Stimulated activated CD8-positive, alpha-beta memory T cell treated with anti-CD3 and anti-CD28 coated beads, Interleukin-4, amount 100 ng/mL, for 1 hour (primary cell): ENCODE measurements at places on chromosomes 6 and 20.

GRCh38 chr6:626236-626635, 30.7 kb downstream of the HUS1B start:
- no peak for DNase-seq

DNA sequence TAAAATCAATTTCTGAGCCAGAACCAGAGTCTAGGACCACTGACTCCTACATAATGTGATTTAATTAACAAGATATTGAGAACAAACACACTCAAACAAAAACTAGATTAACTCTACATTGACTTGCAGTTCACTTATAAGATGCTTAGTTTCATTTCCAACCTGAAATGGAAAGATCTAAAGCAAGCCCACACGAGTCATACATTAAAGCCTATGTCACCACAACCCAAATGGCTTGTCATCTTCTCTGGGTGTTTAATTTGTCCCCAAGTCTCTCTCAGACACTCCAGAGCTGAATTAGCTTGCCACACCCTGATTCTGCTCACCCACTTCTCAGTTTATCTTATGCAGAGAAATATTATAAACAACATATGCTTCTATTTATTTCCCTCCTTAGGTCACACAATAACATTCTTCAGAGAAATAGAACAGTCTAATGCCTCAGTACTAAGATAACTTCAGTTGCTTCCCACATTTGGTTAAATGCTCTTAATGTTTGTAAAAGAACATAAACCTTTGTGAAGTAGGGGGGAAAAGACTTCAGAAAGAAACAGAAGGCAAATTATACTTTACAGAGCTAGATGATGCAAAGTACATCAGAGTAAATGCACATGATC, 8.8 kb upstream of the FBXO30 start:
- DNase-seq, result no peak

- DNase-seq, result no peak
These were observed 96.8 kb downstream of the CDH26 start for GRCh38 chr20:60054716-60055634.

DNA sequence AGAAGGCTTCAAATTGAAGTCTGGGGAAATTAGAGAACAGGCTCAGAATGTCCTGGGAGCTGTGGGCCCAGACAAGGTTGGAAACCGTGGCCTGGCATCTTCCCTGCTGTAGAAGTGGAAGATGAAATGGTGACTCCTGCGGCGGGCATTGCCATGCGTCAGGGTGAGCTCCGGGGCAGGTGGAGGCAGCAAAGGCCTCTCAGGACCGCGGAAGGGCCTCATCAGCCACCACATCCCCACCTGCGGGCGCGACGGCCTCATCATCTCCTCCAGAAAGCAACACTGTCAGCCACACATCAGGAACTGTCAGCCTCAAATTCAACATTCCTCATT, 161.7 kb downstream of the SYNDIG1 start:
- DNase-seq, result no peak

DNA sequence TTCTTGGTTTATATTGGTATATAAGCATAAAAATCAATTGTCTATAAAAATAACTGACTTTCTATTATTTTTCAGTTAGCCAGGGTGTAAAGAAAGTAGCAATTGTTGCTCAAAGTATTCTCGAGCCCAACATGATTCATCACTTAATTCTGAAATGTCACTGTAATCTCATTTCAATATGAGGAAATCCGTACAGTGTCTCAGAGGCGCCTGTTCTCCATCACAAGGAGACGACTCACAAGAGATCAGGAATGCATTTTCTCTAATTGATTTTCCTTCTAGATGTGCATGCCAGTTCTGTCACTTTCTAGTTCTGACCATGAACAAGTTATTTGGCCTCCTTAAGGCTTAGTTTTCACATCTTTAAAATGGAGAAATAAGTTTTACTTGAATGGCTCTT, 753.1 kb downstream of the MAFB start:
- no peak for DNase-seq

DNA sequence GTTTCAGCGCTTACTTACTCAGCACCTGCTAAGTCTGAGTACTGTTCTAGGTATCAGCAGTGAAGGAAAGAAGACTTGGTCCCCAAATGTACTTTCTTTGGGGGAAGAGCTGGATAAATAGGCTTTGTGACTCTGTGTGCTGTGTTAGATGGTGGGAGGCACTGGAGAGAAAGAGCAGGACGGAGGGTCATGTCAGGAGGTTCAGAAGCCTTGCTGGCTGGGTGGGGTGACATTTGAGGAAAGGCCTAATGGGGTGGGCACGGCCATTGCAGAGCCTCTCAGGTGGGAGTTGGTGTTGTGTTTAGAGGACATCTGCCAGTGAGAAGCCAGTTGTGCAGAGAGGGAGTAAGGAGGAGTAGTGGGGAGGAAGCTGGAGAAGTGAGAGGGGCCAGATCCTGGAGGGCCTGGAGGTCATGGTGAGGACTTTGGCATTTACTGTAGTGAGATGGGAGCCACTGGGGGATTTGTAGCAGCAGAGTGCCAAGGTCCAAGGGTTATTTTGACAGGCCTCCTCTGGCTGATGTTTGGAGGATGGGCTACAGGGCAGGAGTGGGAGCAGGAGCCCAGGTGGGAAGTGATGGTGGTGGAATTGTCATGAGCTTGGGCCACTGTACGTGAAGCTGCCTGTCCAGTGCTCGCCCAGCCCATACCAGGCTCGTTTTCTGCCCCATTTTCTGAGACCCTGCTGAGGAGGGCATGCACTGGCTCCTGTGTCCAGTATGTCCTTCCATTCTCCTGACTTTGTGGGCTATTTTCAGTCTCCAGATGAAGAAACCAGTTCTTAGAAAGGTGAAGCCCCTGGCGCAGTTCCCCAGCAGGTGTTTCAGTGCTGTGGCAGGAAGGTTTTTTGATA, 886 bp downstream of the SDCBP2 start:
- DNase-seq, result no peak

GRCh38 chr6:155510879-155511278, 55.2 kb upstream of the NOX3 start:
- no peak for DNase-seq

- no peak for DNase-seq
These were observed 61.4 kb downstream of the NPEPL1 start for GRCh38 chr20:58753922-58754551.

GRCh38 chr20:62580052-62580451, 62.3 kb upstream of the SLCO4A1 start:
- DNase-seq, result no peak

GRCh38 chr6:89371849-89372505, 19.5 kb upstream of the UBE2J1 start:
- DNase-seq, result peak; percentile 70

- no peak for DNase-seq
These were observed 22.8 kb downstream of the ECT2L start for GRCh38 chr6:138818496-138819194.

- no peak for DNase-seq
These were observed 802 bp downstream of the CYP39A1 start for GRCh38 chr6:46651816-46652215.

- no peak for DNase-seq
These were observed 9.4 kb upstream of the HDDC2 start for GRCh38 chr6:125310994-125311649.

GRCh38 chr20:7601431-7601830, 338.8 kb downstream of the HAO1 start:
- no peak for DNase-seq

DNA sequence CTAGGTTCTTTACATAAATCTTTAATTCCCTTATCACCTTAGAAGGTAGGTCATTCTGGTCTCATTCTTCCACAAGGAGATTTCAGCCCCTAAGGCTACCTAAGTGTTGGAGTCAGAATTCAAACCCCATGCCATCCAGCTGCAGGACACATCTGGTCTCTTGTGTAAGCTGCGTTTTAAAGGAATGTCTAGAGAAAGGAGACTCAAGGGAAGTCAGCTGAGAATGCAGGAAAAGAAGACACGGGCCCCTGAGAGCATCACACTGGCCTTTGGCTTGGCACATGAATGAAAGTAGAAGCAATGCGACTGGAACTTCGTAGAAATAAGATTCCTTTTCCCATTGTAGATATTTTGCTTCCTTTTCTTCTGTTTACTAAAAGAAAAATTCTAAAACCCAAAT, 76.7 kb upstream of the SYNJ2 start:
- no peak for DNase-seq

DNA sequence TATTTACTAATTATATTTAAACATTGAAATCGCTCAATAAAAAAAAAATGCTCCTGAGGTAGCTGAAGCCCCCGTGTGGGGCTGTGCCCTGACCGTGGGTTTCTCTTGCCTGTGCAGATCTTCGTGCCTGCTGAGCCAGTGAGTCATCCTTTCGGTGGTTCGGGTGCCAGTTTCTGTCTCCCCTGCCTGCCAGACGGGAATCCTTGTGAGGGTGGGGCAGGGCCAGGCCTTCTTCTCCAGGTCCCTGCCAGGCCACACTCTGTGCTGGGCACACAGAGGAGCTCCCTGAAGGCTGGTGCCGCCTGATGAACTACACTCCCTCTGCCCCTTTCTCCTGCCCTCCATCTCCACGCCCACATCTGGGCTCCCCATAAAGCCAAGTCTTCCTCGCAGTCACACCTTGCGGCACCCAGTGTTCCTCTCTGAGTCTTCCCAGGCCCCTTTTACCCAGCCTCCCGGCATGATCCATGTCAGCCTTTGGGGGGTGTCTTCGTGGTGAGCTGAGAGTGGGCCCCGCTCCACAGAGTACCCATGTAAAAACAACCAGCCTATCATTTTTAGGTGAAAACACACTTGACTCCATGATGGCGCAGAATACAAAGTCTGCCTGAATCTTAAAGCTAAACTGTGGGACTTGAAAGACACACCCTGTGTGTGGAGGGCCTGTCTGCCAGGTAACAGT, 19.3 kb downstream of the FGD2 start:
- DNase-seq, result no peak

GRCh38 chr20:59094576-59094975, 52.0 kb upstream of the PRELID3B start:
- DNase-seq, result no peak

DNA sequence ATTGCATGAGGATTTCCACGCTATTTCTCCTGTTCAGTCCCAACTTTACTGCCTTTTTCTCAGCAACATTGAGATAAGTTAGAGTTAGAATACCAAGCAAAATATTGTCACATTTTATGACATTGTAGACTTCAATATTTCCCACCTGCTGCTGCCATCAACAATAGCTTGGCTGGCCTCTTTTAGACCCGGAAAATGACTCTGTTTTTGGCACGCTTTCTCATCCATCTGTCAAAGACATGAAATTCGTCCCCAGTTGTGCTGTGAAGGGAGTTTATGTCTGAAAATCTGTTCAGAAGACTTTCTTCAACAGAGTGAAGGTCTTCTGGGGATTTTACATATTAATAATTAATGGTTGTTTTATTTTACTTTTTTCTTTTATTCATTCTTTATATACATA, 857.3 kb downstream of the FRK start:
- no peak for DNase-seq

GRCh38 chr6:122673343-122673961, 63.2 kb downstream of the PKIB start:
- no peak for DNase-seq

- no peak for DNase-seq
These were observed 98.2 kb downstream of the CAP2 start for GRCh38 chr6:17491416-17492142.
